A549 treated with dexamethasone at 1 μM for 4 hours (cell line): ENCODE measurements at places on chromosomes 12 and 14. TPM values are rescaled to one million over a fixed set of nuclear protein-coding genes. Genes with fewer than 3 reads are reported as not detected.

The GDF3 gene
- not detected in 5 replicates for total RNA-seq

The HOTAIR gene
- total RNA-seq, result 0.12 to 0.40 TPM (median 0.24 TPM) in 5 replicates

The SLC38A4 gene
- 0.16 to 0.42 TPM (median 0.23 TPM) in 5 replicates for total RNA-seq

The TAS2R8 gene
- total RNA-seq, result not detected in 5 replicates

The MYF5 gene
- total RNA-seq, result not detected in 5 replicates

The NAB2 gene
- 11.7 to 15.1 TPM (median 14.0 TPM) in 5 replicates for total RNA-seq

The ASCL1 gene
- total RNA-seq, result not detected in 5 replicates

The CLEC4C gene
- not detected in 5 replicates for total RNA-seq

The CCDC177 gene
- total RNA-seq, result 0.04 to 0.07 TPM (median 0.05 TPM) in 4 of 5 replicates, not detected in the other

The KERA gene
- not detected in 5 replicates for total RNA-seq

The NFKBIA gene
- total RNA-seq, result 186 to 274 TPM (median 252 TPM) in 5 replicates

The BORCS5 gene
- total RNA-seq, result 7.4 to 9.7 TPM (median 8.6 TPM) in 5 replicates

The KRT74 gene
- total RNA-seq, result not detected in 5 replicates

The HNRNPA1 gene
- total RNA-seq, result 1,526 to 2,648 TPM (median 1,602 TPM) in 5 replicates

The CDC42BPB gene
- 64.8 to 92.3 TPM (median 85.7 TPM) in 5 replicates for total RNA-seq

The KIF21A gene
- total RNA-seq, result 15.8 to 23.3 TPM (median 21.4 TPM) in 5 replicates

The GALNT6 gene
- total RNA-seq, result 2.5 to 4.0 TPM (median 2.6 TPM) in 5 replicates

The EEF1AKMT3 gene
- total RNA-seq, result 4.7 to 6.4 TPM (median 5.5 TPM) in 5 replicates

The MMP14 gene
- 0.52 to 0.78 TPM (median 0.69 TPM) in 5 replicates for total RNA-seq

The SVOP gene
- total RNA-seq, result not detected in 5 replicates

The RNASE3 gene
- not detected in 5 replicates for total RNA-seq

The KLRC1 gene
- total RNA-seq, result not detected in 5 replicates

The MIPOL1 gene
- total RNA-seq, result 1.8 to 3.4 TPM (median 2.5 TPM) in 5 replicates

The KRT82 gene
- total RNA-seq, result not detected in 5 replicates

The PAX9 gene
- total RNA-seq, result 1.6 to 3.6 TPM (median 3.5 TPM) in 5 replicates

The PAH gene
- not detected in 5 replicates for total RNA-seq

The SLC6A15 gene
- total RNA-seq, result 3.2 to 5.5 TPM (median 3.9 TPM) in 5 replicates

The DNAI7 gene
- 0.06 to 0.16 TPM (median 0.14 TPM) in 5 replicates for total RNA-seq

The MYBPC1 gene
- 0.08 to 0.13 TPM in 2 of 5 replicates, not detected in the others for total RNA-seq

The SLC25A47 gene
- not detected in 5 replicates for total RNA-seq

The C12orf50 gene
- total RNA-seq, result 0.06 to 0.08 TPM in 2 of 5 replicates, not detected in the others

The ADAM21 gene
- 0.08 TPM in 1 of 5 replicates, not detected in the others for total RNA-seq

The CD69 gene
- total RNA-seq, result not detected in 5 replicates

The RNASE2 gene
- total RNA-seq, result not detected in 5 replicates

The ERP27 gene
- not detected in 5 replicates for total RNA-seq

The PRH2 gene
- total RNA-seq, result 0.26 to 0.27 TPM in 2 of 5 replicates, not detected in the others

The AKAP3 gene
- total RNA-seq, result 0.02 to 0.30 TPM (median 0.11 TPM) in 5 replicates

The SERPINA10 gene
- total RNA-seq, result 0.04 TPM in 1 of 5 replicates, not detected in the others

The TMEM119 gene
- 0.06 to 0.13 TPM (median 0.09 TPM) in 4 of 5 replicates, not detected in the other for total RNA-seq

The C12orf75 gene
- 116 to 153 TPM (median 123 TPM) in 5 replicates for total RNA-seq

The EGLN3 gene
- 5.3 to 6.7 TPM (median 5.9 TPM) in 5 replicates for total RNA-seq

The COX8C gene
- total RNA-seq, result not detected in 5 replicates

The FAIM2 gene
- total RNA-seq, result not detected in 5 replicates

The GLIPR1 gene
- 28.2 to 39.3 TPM (median 31.1 TPM) in 5 replicates for total RNA-seq

The LALBA gene
- not detected in 5 replicates for total RNA-seq

The CPNE6 gene
- total RNA-seq, result 0.06 to 0.34 TPM (median 0.13 TPM) in 5 replicates

The MEG3 gene
- 22.8 to 60.4 TPM (median 42.3 TPM) in 5 replicates for total RNA-seq

The GPRC5D gene
- total RNA-seq, result not detected in 5 replicates

The LRRC43 gene
- 0.09 to 0.24 TPM (median 0.21 TPM) in 5 replicates for total RNA-seq

The ARG2 gene
- total RNA-seq, result 1.4 to 2.3 TPM (median 1.8 TPM) in 5 replicates

The GUCY2C gene
- total RNA-seq, result 0.03 TPM in 1 of 5 replicates, not detected in the others

The SLC2A14 gene
- 0.39 to 1.1 TPM (median 0.78 TPM) in 5 replicates for total RNA-seq

The NTN4 gene
- 33.7 to 48.0 TPM (median 43.4 TPM) in 5 replicates for total RNA-seq

The DBX2 gene
- not detected in 5 replicates for total RNA-seq

The TMPRSS12 gene
- not detected in 5 replicates for total RNA-seq

The CNIH1 gene
- 243 to 331 TPM (median 253 TPM) in 5 replicates for total RNA-seq

The CMAS gene
- total RNA-seq, result 38.9 to 42.7 TPM (median 41.6 TPM) in 5 replicates

The TECPR2 gene
- total RNA-seq, result 5.6 to 9.7 TPM (median 7.7 TPM) in 5 replicates

The MYL6B gene
- total RNA-seq, result 68.1 to 83.2 TPM (median 73.8 TPM) in 5 replicates

The TMEM121 gene
- total RNA-seq, result 3.1 to 7.9 TPM (median 6.3 TPM) in 5 replicates
